ENCODE measurements at places on chromosomes 13 and 19. TPM values are rescaled to one million over a fixed set of nuclear protein-coding genes. Genes with fewer than 3 reads are reported as not detected.

Gene SPACA6
- polyA plus RNA-seq = 19.4 TPM

Gene IQCN
- polyA plus RNA-seq = 5.2 TPM

Gene FPR3
- polyA plus RNA-seq = 0.33 TPM

Gene TRPM4
- 38.0 TPM for polyA plus RNA-seq

Measured in right renal pelvis (tissue), 4 donors.